ENCODE measurements at places on chromosomes 2 and 18.

- DNase-seq, result no peak
Observed at GRCh38 chr2:133415210-133415876, 152.9 kb downstream of the NCKAP5 start.

DNA sequence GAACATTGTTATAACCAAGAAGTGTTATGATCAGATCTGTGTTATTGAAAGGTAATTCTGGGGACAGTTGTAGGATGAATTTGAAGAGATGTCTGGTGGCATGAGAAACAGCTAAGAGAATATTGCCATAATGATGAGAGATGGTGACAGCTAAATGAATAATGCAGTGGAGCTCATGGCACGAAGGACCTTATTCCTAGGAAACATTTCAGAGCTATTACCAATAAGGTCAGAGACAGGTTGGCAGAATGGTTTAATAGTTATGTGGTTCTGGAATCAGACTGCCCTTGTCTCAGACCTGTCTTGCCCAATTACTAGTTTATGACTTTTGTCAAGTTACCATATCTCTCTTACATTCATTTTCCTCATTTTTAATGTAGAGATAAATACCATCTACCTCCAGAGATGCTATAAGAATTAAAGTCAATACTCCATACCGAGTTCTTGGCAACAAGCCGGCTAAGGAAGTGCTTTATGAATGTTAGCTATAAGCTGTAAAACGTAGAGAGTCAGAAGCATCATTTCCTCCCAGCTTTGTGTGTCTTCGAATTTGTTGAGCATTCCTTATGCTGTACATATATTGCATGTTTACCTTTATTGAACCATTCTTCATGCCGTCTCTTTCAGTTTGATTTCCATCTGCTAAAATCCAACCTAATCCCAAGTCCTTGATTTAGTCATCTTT is 73.6 kb upstream of the COL5A2 start:
- no peak for DNase-seq

DNA sequence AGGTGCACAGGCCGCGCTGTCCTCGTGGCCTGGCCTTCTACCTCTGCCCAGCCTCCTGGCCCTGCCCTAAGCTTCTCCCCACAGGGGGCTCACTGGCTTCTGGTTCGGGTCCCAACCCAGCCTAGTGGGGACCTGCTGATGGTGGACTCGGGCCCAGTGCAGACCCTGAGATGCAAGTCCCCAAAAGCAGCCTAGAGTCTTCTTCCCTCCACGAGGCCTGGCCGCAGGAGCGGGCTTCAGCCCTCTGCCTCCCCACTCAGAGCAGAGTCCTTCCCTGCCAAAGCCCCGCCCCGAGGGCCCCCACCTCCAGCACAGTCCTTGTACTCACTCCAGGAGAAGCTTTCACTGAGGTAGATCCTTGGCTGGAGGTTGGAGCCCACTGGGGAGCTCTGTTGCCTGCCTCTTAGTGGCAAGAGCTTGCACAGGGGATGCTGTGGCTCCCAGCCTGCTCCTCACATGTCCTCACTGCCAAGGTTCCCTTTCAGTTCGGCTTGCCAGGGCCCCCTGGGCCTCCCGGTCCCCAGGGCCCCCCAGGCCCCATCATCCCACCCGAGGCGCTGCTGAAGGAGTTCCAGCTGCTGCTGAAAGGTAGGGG is 3.6 kb downstream of the ERFE start:
- DNase-seq, result no peak

DNA sequence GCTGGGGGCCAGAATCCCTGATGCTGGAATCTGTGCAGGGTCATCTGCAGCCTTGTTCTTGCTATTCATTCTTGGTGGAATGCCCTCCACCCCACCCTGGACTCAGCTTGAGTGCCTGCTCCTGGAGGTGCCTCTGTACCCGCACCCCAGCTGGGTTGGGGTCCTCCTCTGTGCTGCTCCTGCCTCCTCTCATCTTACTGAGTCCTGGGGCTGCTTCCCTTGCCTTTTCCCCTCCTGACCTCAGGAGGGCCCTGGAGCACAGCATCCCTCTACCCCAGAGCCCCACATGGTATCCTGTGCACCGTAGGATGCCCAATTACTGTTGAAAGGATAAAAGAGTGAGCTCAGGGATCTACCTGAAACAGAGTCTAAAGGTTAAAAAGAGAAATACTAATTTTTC is 81.6 kb downstream of the CIB4 start:
- no peak for DNase-seq

GRCh38 chr2:29336341-29337241 is 221.4 kb downstream of the CLIP4 start:
- no peak for DNase-seq

DNA sequence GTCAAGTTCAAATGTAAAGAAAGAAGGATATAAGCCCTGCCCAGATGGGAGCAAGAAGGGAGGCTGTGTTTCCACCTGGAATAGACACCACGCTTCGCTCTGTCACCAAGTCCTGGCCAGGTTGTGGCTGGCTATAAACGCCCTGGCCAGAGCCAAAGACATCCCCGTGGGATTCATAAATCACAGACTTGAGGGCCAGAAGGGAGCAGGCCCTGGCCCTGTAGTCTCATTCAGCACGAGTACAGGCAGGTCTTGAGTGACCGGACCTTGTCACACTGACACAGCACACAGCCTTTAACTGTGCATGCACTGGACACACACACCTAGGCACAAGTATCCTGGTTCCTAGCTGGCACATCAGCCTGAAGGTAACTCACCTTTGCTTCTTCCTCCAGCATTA is 94.5 kb upstream of the MGAT4A start:
- no peak for DNase-seq

DNA sequence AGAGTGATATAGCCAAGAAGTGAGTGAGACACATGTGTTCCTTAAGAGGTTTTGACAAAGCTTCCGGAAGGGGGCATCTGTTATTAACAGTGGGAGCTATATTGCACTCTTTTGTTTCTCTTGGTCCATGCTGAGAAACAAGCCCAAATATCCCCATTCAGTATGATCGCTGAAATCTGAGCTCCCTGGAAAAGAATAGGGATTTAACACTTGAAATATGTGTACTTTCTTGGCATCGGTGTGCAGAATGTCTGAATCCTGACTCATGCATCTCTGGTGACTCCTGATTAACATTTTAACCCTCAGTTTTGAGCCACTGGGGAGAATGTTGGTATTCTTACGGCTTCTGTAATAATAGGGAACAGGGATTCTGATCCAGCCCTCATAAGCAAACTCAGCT is 448.1 kb downstream of the TSN start:
- DNase-seq, result no peak

DNA sequence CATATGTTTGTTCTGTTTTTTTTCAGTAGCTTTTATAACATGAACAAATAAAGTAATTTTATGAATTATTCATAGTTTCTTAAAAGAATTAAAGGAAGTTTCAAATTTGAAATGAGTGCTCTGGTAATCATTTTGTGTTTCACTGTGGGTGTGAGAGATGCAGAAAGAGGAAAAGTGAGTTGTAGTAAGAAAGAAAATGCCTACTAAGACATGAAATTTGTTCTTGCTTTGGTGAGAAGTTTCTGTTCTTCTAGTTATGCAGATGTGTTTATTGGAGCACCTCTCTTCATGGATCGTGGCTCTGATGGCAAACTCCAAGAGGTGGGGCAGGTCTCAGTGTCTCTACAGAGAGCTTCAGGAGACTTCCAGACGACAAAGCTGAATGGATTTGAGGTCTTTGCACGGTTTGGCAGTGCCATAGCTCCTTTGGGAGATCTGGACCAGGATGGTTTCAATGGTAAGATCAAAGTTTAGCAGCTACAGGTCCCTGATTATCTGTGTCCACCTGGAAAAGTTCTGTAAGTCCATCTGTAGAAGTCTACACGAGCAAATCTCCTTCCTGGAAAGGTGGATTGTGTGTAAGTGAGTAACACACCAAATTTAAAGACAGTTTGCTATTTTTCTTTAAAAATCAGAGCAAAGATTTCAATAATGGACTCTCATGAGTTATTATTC is 51.4 kb downstream of the ITGAV start:
- no peak for DNase-seq

GRCh38 chr2:42844366-42844765 is 52.0 kb upstream of the HAAO start:
- DNase-seq, result no peak

Measured in hematopoietic multipotent progenitor cell (in vitro differentiated cells).